ENCODE measurements at places on chromosomes 4 and X.

GRCh38 chr4:38210396-38211114 lies 250.4 kb downstream of the PTTG2 start:
- no peak for DNase-seq

DNA sequence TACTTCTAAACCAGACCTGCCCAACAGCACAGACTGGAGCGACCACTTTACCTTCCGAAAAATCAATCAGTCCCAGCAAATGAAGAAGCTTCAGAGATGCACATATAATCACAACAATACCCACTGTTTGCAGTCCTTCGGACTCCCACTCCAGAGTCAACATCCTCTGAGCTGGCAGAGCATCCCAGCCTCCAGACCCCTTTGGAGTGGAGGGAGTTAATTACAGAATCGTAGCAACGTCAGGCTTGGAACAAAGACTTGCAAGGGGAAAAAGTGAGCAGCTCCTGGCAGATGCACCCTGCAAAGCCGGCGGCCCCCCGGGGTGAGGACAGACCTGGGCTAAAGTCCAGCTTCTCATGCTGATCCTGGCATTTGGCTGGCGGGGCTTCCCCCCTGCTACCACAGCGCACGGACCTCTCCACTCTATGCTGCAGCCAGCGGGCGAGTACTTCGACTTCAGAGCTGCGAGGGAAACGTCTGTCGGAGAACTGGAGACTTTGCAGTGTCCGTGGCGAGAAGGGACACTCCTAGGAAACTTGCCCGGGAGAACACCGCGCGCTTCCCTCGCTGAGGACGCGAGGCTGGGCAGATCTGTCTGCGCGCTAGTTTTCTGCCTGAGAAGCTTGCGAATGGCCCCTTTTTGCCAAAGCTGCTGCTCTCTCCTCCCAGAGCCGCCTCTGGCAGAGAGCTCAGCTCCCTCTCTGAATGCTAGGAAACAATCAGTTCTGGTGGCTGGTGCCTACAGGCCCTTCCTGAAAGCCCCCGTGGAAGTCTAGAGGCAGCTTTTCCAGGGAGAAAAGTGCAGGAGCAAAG lies 283.7 kb downstream of the PACRGL start:
- no peak for DNase-seq

DNA sequence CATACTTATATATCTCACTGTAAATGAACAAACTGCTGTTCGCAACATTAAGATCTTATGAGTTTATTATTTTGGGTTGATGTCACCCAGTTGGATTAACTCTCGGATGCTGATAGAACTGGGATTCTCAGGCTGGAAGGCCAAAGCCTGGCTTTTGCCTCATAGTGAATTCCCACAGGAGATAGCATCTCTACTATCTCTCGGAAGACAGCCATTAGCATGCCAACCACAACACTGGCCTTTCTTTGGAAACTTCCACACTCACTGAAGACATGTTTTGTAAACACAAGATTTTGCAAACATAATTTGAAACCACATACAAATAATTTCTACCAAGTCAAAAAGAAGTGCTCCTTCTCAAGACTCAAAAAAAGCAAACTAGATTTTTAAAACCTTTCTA lies 4.5 kb upstream of the ATP6AP2 start:
- no peak for DNase-seq

- DNase-seq = no peak
These were observed 92.1 kb downstream of the SH3KBP1 start for GRCh38 chrX:19795307-19795706.

DNA sequence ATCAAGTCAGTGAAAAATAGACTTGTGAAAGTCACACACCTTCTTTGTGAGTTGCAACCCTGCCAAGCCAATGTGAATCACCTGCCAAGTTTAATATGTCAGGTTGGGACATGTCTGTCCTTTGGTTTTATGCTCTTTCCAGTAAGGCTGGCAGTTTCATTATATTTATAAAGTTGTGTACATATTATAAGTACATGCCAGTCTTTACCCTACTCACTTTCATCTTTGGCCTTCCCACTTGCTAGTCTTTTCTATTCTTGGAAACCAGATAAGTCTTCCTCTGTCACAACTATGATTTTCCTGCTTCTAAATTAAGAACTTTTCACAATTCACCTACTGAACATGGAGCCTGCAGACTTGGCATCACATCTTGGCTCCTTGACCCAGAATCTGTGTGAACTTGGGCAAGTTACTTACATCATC lies 680.7 kb upstream of the BOD1L1 start:
- no peak for DNase-seq

- no peak for DNase-seq
These were observed 33.6 kb upstream of the TBC1D9 start for GRCh38 chr4:140789759-140790158.

DNA sequence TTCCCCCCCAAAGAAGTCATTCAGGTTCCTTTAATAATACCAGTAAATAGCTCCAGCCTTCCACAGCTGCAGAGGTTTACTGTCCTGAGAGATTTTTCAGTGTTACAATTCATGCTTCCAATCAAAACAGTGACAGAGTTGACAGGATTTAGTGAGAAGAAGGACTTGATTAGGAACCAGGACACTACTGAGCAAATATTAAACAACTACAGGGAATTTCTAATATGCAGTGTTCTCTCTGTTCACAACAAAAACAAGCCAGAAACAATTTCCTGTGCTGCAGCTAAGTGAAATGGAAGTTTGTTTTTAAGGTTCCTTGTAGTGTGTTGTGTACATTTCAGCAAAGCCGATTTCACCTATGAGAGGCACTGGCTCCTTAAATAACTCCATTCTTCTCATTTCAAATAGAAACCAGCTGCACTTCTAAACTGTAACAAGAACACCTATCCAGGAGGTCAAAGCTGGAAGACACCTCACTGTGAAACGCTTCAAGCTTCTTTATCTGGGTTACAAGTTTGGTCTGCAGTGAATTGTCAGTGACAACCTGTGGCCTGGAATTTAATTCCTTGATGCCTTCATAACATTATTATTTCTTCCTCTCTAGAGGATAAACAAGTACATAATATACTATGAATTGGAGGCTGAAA lies 149.3 kb downstream of the RASL11B start:
- DNase-seq = no peak

DNA sequence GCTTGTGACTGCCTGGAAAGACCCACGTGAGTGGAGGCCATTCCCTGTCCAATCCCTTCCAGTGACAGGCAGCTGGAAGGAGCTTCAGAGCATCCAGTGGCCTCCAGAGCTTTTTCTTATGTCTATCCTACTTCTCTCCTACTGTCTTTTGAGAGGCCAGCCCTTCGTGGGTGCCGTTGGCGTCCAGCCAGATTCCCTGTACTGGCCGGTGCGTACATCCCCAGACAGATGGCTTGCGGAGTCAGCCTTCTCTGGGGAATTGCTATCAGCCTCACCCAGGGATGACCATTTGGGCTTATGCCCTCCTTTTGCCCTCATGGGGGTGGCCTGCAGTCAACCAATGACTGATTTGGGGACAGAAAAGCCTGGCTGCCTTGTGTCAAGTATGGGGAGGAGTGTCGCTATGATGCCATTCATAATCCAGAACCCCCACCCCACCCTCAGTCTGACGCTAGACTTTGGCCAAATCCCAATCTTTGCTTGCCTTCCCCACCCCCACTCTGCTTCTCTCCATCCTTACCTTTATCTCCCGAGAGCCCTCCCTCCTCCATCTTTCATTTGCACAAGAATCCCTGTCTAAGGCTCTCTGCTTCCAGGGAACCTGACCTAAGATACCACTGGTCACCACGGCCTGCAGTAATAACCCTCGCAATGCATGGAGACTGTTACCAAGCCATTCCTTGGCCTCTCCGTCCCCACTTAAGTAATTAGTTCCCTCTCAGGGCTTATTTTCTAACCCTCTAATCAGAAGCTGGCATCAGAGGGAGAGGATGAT lies 150.3 kb upstream of the BCOR start:
- no peak for DNase-seq

DNA sequence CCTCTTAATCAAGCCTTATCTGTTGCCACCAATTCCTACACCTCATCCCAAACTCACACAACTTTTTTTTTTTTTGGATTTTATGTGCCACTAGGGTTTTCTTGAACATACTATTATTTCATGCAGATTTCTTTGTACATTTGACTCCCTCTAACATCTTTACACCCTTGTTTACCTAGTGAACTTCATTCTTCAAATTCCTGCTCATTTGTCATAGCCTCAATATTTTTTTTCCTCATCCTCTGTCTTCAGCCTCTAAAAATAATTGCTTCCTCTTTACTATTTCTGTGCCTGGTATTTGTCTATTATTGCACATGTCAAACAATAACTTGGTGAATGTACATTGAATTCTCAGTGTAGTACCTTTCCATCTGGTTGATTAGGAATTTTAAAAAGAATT lies 22.0 kb downstream of the NBDY start:
- DNase-seq = no peak
